ENCODE measurements at places on chromosomes 1 and 21.

DNA sequence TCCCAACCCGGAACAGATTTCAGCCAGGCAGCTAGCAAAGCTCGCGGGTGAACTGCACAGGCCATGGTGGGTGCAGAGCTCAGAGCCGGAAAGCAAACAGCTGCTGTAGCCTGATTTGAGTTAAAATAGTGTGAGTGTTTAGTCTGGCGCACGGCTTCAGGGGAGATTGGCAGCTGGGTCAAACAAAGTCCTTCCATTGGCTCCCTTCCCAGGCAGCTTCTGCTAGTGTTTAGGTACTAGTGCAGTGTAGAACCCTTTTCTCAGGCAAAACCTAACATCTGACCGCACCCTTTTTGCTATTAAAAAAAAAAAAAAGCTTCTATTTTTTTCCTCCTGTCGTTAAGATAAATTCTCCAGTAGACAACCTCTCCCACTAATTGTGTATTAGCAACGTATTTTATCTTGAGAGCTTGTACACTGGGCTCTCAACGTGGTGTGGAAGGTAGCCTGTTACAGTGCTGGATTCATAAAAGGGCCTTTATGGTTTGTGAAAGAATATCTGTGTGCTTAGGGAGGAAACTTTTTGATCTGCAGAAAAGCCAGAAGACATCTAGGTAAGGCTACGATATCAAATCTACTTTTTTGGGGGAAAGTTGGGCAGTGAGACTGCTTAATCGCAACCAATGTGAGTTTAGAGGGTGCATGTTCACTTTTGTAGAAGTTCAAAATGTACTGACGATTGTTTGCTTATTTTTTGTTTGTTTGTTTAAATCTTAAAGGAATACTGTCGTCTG lies 689.6 kb downstream of the USP25 start:
- no peak for DNase-seq

DNA sequence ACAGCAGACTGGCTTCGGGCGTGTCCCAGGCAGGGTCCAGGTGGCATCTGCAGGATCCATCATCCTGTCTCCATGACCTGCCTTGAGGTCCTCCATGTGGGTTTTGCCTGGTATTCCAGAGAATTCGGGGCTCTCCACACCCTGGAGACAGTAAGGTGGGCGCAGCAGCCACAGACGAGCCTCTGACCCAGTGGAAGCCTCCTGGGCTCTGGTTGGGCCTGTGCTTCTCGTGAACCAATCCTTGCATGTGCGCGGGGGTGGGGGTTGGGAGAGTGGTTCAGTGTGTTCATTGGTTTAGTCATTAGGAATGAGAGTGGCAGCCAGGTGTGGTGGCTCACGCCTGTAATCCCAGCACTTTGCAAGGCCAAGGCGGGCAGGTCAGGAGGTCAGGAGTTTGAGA lies 32.1 kb upstream of the TNFRSF1B start:
- no peak for DNase-seq

DNA sequence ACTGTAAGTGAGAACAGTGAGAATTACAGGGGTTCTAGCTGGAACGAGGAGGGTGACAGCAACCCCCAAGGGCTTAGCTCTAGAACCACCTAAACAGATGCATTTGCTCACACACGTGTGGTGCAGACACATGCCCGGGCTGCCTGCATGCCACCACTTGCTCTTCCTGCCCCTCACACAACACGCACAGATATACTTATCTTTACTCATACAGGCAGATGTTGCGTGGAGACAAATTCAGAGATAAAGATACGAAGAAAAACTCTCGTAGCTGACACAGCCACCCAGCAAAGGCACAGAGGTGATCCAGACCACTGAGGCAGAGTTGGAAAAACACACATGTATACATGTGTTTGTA lies 13.5 kb downstream of the VANGL1 start:
- DNase-seq: no peak

GRCh38 chr1:175579956-175580750 lies 163.2 kb downstream of the TNR start:
- no peak for DNase-seq

- no peak for DNase-seq
Measured at GRCh38 chr1:907611-908451, 15.9 kb upstream of the SAMD11 start.

DNA sequence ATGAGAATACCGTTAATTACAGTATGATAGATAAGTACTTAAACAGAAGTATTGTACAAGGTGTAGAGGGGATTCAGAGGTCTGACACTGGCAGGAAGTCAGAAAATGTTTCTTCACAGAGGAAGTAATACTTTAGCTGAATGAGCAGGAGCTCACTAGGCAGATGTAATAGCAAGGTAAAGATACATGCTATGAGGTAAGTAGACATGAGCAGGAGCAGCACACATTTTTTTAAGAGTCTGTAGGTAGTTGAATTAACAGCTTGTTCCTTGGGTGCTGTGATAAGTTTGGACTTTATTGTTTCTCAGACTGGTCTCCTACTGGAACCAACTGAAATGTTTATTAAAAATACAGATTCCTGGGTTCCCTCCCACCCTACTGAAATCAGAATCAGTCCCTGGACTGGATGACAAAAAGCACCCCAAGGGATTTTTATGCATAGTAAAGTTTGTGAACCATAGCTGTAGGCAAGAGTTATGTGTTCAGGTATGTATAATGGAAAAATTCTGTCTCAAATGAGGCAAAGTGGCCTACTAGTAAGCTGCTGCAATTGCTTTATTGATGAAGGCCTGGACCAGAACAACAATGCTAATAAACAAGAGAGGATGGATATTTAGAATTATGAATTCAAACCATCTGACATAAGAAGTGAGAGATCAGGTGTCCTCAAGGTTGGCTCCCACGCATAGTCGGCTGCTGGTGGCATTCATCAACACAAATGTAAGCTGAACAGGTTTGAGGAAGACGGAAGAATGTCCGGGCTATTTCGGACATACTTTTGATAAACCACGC lies 902 bp downstream of the AP4B1 start:
- peak; percentile 34 for DNase-seq

DNA sequence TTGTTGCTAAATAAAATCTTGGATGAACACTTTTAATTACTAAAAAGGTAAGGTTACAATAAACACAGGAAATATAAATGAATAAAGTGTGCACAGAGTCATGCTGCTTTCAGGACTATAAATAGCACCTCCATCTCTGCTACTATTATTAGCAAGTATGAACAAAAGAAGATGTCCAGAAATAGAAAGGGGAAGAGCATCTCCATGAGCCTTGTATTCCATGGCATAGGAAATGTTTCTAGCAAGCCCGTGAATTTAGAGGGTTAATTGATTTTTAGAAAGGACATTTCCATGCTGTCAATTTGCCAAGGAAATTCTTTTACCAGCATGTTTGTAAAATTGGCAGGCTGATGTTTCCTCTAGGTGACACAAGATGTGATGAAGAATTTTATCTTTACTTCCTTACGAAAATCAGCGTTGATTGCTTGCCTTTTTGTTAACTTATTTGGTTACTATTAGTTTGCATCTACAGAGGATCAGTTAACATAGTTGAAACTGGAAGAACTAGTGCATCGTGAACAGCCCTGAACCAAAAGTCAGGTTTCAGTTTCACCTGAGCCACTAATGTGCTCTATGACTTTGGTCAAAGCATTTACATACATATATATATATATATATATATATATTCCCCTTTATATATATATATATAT lies 45.3 kb downstream of the NR5A2 start:
- DNase-seq: no peak

DNA sequence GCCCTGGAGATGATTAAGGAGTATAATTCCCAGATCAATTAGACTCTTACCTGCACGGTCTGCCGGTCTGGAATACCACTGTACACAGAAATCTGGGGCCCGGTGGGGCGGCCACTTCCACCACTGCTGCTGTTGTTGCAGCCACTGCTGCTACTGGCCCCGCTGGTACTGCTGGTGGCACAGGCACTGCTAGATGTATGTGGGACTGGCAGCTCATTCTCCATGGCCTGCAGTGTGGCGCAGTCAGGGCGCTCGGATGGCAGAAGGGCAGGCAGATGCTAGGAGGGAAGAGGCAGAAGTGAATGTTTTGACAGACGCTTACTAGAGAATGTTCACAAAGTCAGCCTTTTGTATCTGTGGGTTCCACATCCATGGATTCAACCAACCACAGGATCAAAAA lies 54.4 kb upstream of the A3GALT2 start:
- DNase-seq: no peak

GRCh38 chr1:202590975-202591411 lies 119.3 kb downstream of the SYT2 start:
- DNase-seq: no peak

GRCh38 chr1:113714606-113715269 lies 44.5 kb downstream of the PHTF1 start:
- no peak for DNase-seq

GRCh38 chr21:33855190-33855589 lies 60.4 kb downstream of the ATP5PO start:
- no peak for DNase-seq

GRCh38 chr1:64470665-64471217 lies 812 bp downstream of the CACHD1 start:
- no peak for DNase-seq

GRCh38 chr1:231217056-231217455 lies 24.0 kb upstream of the GNPAT start:
- DNase-seq: no peak

- DNase-seq: no peak
Measured at GRCh38 chr1:145926686-145927062, 610 bp downstream of the RBM8A start.

DNA sequence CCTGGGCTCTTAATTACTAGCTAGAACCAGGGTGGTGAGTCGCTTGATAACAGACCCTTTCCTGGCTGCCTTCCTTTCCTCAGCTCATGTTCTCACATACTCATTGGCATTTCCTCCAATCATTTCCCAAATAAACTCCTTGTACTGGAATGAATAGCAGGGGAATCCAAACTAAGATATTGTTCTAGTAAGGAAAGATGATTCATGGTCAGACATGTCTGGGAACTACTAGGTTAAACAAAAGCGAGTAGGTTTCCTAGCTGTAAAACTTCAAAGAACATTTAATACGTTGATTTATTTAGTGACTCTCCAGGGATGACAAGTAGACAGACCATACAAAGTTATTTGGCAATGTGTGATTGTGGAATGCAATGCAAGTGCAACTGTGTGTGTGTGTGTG lies 121.2 kb upstream of the KCNJ6 start:
- no peak for DNase-seq

- no peak for DNase-seq
Measured at GRCh38 chr21:41603476-41603875, 95.5 kb upstream of the TMPRSS2 start.

DNA sequence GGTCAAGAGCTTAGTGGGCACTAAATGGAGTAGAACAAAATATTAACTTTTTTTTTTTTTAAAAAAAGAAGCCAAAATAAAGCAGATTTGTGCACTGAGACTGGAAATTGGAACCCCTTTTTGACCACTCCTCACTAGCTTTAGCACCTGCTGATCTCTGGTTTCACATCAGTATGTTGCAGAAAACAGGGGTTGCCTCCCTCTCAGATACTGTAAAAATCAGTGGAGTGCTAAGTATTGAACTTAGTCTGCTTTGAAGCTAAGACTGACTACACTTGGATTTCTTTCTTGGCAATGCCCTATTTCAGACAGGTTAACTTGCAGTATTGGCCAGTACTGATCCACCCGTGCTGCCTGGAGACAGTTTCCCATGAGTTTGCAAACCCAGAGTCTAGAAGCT lies 2.7 kb upstream of the KIAA0040 start:
- DNase-seq: no peak

DNA sequence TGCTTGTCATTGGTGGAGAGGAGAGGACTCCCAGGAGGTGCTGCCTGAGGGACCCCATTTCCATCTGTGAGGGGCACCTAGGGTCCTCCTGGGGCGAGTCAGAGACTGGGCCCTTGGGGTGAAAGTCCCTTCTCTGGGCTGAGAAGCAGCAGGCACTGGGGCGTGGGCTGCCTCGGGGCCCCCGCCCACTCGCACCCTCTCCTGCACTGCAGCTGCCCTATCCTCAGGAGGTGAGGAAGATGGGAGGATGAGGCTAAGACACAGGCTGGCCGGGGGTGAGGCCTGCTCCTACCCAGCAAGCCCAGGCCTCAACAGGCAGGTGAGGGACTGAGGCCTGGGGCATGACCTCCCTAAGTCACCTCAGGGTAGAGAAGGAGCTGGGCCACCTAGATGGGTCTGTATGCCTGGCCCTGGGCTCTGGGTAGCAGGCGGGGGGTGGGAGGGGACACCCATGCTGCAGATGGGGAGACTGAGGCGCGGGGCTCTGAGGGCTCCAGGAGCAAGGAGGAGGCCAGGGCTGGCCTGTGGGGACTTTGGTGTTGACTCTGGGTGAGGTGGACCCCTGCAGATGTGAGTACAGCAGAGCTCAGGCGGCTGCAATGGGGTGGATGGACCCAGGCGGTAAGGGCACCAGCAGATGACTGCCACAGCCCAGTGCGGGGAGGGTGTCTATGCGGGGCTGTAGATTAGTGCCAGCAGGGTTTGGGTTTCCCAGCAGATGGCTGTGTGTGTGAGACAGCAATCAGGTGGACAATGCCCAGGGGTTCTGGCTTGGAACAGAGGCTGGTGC lies 10.4 kb upstream of the ZNF669 start:
- DNase-seq: no peak

All from CD4-positive, alpha-beta T cell treated with Interferon alpha-2 for 1 hour (primary cell).